Stimulated activated CD4-positive, alpha-beta T cell treated with anti-CD3 and anti-CD28 coated beads, Interleukin-15, amount 100 ng/mL, for 48 hours (primary cell): ENCODE measurements at places on chromosomes 16 and 17.

DNA sequence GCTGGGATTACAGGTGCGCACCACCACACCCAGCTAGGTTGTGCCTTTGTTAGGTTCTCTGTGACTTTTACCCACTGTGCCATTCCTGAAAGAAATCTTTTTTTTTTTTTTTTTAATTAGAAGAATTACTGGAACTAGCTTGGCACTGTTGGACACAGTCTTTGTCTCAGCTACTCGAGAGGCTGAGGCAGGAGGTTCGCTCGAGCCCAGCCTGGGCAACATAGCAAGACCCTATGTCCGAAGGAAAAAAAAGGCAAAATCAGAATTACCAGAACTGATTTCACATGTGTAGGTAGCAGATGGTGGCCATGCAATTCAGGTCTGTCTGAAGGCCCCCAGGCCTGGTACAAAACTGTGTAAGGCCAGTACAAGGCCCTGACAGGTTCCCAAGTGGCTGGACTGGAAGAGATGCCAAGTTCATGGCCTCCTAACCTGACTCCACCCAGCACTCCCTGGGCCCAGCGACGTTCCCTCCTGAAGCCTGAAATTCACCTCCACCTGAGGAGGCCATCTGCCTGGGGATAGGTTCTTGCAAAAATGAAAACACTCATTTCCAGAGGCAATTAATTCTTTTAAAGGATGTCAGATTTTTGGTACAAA lies 23.0 kb downstream of the CARHSP1 start:
- DNase-seq = no peak

DNA sequence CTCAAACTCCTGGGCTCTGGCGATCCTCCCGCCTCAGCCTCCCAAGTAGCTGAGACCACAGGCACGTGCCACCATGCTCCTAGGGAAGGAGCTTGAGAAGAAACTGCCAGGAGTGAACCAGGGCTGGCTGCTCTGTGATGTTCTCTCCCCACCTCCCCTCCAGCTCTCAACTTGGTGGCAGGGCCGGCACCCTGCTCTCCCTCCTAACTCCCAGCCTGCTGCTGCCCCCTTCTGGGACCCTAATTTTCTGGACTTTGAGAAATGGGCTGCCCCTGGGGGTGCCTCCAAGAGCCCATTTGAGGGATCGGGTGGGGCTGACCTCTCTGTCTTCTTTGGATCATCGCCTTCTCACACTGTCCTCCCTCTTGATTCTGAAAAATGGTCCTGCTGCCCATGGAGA lies 14.9 kb upstream of the STAT3 start:
- peak; percentile 25 for DNase-seq

GRCh38 chr17:17549732-17550366 lies 41.7 kb downstream of the PEMT start:
- no peak for DNase-seq

DNA sequence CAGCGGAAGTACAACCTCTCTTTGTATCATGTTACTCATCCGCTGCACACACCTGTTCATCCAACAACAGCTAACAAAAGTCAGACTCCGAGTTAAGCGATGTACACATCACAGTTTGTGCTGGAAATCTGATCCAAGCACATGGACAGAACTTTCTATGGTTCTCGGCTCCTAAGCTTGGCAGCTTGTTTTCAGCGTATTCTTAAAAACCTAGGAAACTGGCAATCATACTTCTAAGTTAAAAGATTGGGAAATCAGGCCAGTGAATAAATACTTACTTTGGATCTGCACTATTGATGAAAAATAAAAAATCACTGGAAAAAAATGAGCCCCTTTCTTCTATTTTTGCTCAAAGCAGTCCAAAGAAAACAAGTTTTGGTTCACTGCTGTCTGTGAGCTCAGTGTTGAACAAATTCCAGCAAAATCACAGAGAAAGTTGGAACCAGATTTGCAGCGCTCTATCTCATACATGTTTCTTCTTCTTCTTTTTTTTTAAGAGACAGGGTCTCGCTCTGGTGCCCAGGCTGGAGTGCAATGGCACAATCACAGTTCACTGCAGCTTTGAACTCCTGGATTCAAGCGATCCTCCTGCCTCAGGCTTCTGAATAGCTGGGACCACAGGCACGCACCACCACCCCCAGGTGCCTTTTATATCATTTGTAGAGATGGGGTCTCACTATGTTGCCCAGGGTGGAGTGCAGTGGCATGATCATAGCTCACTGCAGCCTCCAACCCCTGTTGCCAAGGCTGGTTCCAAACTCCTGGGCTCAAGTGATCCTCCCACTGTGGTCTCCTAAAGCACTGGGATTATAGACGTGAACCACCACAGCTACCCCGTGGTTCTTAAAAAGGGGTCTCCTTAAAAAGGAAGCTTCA lies 71.6 kb upstream of the CREBBP start:
- DNase-seq = no peak

- DNase-seq = no peak
These were observed 36.0 kb downstream of the PIMREG start for GRCh38 chr17:6480303-6480675.

GRCh38 chr16:89248196-89248982 lies 30.9 kb downstream of the ZNF778 start:
- no peak for DNase-seq

DNA sequence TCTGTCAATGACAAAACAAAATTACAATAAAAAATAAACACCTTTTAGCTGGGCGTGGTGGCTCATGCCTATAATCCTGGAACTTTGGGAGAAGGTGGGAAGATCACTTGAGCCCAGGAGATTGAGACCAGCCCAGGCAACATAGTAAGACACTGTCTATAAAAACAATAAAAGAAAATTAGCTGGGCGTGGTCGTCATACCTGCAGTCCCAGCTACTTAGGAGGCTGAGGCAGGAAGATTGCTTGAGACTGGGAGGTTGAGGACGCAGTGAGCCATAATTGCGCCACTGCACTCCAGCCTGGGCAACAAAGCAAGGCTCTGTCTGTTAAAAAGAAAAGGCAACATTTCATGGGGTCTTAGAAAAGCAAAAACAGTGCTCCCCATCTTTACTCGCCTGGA lies 32.7 kb downstream of the EMP2 start:
- DNase-seq = no peak

DNA sequence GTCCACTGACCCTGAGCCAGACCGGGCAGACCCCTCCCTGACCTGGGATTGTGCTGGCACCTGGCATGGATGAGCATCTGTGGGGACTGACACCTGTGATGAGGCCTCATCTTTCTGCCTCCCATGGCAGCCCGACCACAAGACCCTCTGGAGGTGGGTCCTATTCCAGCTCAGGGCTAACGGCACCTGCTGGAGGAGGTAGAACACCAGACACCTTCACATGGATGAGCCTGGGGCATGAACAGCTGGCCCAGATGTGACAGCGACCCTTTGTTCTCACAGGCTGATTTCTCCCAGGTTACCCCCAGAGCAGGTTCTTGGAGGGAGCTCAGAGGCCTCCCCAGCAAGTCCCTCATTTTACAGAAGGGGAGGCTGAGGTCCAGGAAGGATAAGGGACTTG lies 46.4 kb upstream of the PIK3R6 start:
- DNase-seq = no peak

DNA sequence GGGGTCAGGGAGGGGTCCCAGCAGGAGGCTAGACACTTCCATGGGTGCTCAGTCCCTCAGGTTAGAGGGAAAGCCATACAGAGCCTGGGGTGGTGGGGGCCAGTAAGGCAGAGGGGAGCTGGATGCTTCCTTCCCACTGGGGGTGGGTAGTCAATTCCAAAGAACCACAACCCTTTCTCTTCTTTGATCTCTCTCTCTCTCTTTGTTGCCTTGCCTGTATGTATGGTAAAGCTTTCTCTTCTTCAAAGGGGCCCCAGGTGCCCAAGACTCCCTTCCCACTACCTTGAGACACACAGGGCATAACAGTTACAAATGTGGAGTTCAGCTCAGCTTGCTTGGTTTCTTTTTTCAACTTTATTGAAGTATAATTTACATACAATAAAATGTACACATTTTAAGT lies 30.5 kb upstream of the C1QL1 start:
- no peak for DNase-seq

DNA sequence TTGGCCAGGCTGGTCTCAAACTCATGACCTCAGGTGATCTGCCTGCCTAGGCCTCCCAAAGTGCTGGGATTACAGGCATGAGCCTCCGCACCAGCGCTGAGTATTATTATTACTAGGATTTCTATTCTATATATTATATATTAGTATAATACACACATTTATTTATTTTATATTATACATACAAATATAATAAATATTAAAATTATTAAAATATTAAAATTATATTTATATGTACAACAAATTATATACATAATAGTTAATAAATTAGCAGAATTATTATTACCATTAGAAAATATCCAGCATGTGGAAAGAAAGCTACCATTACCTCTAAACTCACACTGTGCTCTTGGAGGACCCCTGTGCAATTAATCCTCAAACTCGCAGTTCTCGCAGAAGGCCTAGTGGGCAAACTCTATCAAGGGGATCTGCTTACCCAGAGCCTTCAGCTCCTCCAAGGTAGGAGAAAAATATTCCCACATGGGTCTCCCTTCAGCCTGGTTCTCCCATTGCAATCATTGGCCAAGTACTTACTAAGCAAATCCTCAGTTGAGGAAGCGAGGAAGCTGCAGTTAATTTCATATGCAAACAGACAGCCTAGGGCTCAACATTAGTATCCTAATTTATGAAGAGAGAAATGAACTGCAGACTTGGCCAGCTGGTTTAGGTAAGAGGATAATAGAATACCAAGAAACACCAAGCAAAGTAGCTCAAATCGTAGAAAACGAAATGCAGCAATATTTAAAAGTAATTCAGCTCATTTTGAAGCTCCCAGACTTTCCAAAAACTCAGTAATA lies 241.4 kb upstream of the IRX5 start:
- no peak for DNase-seq

- DNase-seq = no peak
These were observed 41.1 kb downstream of the TSC2 start for GRCh38 chr16:2088759-2089358.

- DNase-seq = no peak
These were observed 192.7 kb upstream of the TBX2 start for GRCh38 chr17:61206922-61207321.

DNA sequence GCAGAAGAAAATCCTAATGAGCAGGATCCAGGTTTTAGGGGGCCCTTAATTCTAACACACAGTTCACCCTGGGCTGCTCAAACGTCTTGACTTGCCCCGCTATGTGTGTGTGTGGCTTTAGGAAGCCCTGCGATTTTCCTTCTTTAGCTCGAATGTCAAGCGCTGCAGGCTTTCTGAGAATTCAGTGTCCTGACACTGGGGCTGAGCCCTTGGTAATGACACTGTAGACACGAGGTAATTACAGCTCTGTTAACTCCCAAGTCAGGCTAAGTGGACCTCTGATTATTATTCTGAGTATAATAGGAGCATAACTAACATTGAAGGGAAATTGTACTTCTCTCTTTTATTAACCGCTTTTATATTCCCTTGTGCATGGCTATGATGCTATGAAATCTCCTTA lies 202.1 kb downstream of the RBFOX1 start:
- no peak for DNase-seq

DNA sequence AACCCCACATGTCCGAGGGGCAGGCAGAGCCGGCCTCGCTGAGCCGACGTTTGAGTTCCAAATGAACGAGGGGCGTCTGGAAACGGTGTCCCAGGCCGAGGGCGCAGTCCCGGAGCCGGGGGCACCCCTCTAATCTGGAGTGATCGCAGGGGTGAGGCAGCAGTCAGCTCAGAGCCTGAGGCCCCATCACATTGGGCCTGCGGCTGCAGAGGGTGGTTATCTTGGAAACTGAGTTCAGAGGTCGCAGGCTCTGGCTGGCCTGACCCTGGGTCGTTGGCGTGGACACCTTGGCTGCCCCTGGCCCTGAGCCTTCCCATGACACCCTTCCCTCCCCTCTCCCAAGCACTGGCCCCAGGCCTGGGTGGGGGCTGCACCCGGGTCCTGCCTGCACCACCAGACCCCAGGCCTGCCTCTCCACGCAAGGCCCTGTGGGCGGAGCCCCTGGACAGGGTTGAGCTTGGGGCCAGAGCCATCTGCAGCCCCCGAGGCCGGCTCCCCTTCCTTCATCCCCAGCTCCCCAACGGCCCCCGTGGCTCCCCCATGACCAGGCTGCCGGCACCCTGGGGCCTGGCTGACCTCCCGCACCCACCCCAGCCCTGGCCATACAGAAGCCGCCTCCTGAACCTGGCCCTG lies 45.6 kb downstream of the ZFPM1 start:
- DNase-seq = no peak

DNA sequence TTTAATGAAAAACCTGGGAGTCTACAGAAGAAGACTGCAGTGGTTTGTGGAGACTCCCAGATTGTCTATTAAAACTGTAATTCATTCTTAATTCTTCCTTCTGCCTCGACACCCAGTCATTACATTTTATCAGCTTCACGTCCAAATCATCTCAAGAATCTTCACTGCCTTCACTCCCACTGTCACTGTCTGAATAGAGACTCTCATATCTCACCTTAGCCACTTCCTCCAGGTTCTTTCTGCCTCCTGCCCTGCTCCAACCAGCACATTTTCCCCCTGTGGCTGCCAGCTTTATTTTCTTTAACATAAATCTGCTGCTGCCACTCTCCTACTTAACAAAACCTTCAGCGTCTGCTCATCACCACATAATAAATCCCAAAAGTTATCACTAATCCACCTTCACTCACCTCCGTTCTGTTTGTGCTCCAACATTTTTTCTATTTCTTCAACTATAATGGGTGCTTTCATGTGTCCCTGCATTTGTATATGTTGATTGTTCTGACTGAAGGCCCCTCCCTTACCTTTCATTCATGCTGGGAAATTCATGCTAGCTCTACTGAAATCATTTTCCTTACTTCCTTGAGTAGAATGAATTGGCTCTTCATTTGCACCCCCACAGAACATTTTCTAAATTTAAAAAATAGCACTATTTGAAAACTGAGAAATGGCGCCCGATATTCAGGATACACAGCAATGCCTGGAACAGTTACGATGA lies 38.9 kb downstream of the KCNJ2 start:
- DNase-seq = no peak

DNA sequence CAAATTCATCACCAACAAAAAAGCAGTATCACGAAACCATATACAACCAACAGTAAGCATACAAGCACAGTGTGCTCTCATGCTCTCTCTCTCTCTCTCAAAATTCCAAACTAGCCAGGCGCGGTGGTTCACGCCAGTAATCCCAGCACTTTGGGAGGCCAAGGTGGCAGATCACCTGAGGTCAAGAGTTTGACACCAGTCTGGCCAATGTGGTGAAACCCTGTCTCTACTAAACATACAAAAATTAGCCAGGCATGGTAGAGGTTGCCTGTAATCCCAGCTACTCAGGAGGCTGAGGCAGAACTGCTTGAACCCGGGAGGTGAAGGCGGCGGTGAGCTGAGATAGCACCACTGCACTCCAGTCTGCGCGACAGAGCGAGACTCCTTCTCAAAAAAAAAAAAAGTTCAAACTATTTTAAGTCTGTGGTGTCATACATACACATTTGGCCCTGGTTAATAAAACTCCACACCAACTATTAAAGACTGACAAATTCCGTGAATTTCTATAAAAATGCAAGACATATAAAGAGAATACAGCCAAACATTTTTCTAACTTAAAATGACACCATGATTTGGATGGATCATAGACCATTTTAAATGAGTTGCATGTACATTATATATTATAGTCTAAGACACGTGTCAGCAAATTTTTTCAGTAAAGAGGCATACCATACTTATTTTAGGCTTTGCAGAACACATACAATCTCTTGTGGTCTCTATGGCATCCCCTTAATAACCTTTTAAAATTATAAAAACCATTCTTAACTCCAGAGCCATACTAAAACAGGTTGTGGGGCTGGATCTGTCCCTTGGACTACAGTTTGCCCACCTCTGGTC lies 30.9 kb downstream of the GLG1 start:
- no peak for DNase-seq
